ENCODE measurements at places on chromosomes 11 and 22.

DNA sequence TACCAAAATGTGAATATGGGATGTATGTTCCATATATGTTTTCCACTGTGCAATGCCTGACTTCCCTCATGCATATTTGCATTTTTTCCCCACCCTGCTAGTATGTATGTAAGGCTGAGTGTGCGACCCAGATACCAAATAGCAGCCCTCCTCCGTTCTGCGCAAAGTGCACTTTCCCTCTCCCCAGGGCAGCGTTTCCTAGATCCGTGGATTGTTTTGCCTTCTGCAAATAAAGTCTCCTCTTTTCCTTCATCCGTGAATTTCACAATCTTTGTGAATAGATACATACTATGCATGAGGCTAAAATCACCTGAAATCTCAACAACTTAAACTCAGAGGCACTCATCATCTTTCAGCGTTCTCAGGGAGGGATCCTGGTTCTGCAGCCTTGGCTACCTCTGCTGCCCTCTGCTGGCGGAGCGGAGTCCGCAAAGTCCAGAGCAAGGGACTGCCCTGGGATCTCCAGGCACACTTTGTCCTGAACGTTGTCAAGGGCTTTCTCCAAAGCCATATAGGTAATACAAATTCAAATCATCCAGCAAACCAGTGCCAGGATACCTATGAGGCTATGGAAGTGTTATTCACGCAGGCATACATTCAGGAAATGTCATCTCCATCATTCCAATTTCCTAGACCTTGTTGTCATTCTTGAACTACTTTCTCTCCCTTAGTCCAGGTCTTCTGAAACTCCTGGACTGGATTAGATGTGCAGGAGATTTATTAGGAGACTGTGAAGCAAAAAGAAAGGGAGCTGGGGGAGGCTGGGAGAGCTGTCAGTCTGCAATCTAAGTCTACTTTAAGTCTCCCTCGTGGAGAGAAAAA, 53.1 kb downstream of the CNTF start:
- DNase-seq, result no peak

DNA sequence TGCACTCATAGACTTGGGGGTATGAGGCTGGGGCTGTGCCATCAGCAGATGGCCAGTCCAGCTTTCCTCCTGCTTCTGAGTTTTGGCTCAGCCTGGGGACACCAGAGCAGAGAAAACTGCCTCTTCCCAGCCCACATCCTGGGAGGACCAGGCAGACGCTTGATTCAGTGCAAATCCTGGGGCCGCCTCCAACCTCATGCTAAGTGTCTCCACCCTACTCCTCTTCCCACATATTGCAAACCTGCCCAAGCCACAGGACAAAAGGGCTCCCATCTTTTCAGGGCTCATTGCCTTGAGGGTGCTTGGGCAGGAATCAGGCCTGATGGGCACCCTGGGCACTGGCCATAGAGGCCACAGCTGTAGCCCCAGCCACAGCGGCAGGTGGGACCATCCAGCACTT, 79.7 kb upstream of the SHANK2 start:
- no peak for DNase-seq

- DNase-seq, result no peak
These were observed 78.4 kb upstream of the CCDC90B start for GRCh38 chr11:83364500-83365045.

GRCh38 chr22:36728505-36728904, 25.0 kb upstream of the CACNG2 start:
- DNase-seq, result no peak

DNA sequence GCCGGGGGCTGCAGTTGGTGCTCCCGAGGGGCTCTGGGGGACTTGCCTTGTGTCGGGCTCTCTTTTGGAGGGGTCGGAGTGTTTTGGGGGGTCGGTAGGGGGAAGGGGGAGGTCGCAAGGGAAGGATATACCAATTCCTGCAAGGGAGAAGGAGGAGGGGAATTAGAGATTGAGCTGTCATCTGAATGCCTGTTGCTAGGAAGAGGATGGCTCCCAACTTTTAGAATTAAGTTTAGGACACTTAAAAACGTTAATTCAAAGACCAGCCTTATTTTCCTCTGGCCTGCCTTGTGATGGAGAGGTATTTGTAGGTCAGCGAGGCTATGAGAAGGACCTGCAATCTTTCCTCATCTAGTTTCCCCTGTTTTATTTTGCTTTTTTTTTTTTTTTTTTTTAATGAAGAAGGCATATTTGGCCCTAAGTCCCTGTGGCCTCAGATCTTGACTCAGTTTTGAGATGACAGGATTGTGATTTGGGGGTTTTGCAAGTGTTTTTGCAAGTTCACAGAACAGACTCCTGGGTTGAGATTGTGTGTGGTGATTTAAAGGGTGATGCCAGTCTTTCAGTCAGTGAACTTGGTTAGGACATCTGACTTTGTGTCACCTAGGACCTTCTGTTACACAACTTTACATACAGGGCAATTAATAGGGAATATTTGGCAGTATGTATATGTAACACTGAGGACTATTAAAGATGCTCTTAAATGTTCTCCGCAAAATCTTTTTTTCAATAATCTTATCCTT, 672 bp downstream of the TMEM135 start:
- DNase-seq, result no peak

DNA sequence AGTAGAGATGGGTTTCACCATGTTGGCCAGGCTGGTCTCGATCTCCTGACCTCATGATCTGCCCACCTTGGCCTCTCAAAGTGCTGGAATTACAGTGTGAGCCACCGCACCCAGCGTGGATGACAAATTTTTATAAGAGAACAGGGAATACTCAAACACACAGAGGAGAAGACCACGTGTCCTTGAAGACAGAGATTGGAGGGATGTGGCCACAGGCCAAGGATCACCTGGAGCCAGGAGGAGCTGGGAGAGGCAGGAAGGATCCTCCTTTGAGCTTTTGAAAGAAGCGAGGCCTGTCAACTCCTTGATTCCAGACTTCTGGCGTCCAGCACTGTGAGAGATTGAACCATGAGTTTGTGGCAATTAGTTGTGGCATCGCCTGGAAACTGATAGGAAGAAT, 1049.5 kb downstream of the TBC1D22A start:
- no peak for DNase-seq

GRCh38 chr11:134026655-134027343, 42.1 kb upstream of the JAM3 start:
- no peak for DNase-seq

DNA sequence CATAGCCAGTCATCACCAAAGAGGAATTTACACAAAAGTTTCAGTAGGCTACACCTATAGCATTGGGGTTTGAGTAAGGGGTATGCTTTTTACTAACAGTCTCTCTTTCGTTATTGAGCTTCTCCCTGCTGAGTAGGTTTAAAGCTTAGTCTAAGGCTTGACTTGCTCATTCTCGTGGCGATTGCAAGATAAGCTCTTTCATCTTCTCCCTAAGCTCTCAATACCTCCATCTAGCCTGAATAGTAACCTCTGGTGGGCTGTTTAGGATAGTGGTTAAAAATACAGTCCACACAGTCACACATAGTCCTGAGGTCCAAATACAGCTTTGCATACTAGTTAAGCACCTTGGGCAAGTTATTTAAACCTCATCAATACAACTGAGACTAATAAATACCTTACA, 65.6 kb downstream of the IMMP1L start:
- DNase-seq, result no peak
